ENCODE measurements at places on chromosomes 3 and 15.
A peak's percentile ranks its signal among the peaks of the same experiment; 100 is the strongest.

GRCh38 chr15:69855258-69856000 lies 242.3 kb downstream of the TLE3 start:
- no peak for DNase-seq

DNA sequence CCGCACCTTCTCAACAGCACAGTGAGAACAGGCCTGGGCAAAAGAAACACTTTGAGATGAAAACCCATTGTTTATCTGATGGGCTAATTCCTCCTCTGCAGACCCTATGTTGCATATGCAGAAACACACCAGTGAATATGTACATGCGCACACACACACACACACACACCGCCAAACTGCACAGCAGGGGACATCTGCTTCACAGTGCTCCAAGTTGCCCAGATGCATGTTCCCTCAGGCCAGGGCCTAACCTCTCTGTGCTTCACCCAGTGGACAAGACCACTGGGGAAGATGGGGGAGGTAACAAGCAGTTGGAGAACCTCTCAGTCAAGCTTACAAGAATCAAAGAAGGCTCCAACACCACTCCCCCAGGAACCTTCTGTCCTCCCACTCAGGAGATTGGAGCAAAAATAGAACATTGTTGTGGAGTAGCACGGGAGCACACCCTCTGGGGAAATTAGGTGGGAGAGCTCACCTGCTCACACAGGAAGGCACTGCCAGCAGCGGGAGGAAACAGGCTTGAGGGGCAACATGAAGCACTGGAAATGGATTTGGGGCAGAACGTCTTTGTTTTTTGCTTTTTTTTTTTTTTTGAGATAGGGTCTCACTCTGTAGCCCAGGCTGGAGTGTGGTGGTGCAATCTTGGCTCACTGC lies 13.0 kb downstream of the HCN4 start:
- no peak for DNase-seq

- no peak for DNase-seq
These were observed 29.6 kb downstream of the SQOR start for GRCh38 chr15:45664451-45664850.

- no peak for DNase-seq
These were observed 19.6 kb downstream of the FAH start for GRCh38 chr15:80172401-80172800.

DNA sequence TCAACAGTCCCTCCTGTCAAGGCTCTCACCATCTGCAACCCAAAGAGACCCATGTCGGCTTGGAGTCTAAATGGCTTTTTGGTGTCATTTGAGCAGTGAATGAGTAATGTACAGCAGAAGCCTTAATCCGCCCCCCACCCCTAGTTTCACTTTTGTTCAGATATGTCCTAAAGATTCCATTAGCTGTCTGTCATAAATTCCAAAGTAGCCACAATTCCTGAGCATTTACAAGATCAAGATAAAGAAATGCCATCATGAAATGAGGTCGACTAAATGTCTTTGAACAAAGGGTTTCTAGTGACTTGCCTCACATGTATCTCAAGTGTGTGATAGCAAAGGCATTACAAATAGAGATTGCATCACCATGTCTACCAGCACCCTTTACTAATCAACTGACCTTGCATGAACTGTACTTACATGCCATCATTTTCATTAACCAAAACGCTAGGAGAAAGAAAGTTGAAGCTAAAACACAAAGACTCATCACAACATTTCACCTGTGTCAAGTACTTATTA lies 123.8 kb upstream of the PHLDB2 start:
- peak; percentile 23 for DNase-seq

DNA sequence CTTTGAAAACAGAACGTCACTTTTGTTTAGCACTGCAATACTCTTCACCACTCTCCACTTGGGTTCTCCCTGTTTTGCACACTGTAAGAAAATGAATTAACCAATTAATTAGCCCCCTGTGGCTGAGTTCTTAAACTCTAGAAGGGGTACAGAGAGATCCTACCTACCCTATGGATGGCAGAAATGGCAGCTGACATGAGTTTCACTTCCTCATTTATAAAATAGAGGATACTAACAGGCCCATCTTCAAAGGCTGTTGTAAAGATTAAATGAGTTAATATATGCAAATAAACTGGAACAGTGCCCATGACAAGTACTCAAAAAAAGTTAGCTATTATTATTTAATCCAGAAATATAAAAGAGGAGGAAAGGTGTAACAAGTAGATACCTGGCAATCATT lies 36.9 kb downstream of the SUCLG2 start:
- no peak for DNase-seq

DNA sequence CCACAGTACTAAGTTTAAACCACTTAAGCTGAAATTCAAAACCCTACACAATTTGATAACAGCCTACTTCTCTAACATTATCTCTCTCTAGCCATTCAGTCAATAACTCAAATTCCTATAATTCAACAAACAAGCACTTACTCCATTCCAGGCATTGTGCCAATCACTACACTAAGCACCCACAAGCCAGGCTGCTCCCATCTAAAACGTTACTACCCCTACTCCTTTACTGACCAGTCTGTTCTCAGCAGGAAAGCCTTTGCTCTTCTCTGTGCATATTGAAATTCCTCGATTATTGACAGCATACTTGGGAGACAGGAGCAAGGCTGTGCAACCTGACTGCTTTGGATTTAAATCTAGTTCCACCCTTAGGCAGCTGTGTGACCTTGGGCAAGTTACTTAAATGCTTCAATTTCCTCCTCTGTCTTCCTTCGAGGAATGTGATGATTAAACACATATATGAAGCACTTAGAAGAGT lies 177.2 kb upstream of the THBS1 start:
- DNase-seq, result no peak

- DNase-seq, result peak; percentile 88
These were observed 30.5 kb upstream of the SRP14 start for GRCh38 chr15:40069178-40070165.

- no peak for DNase-seq
These were observed 45.4 kb downstream of the IGF2BP2 start for GRCh38 chr3:185779461-185779860.

GRCh38 chr15:85974348-85974705 lies 105.3 kb upstream of the AGBL1 start:
- no peak for DNase-seq

DNA sequence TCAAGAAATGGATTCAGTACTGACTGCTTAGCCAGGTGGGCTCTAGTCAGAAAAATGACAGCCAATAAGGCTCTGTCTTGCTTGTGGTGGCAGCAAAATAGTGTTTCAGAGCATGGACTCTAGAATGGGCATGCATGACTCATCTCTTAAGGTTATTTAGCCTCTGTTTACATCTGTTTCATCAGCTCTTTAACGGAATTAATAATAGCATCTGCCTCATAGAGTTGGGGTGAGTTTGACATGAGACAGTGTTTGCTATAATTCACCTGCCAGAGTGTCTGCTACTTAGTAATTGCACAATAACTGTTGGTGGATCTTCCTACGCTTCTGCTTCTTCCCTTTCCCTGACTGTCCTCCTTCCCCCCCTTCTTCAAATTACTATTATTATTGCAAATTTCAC lies 350.4 kb upstream of the SEMA6D start:
- no peak for DNase-seq

GRCh38 chr3:170962411-170962810 lies 54.0 kb upstream of the EIF5A2 start:
- no peak for DNase-seq

GRCh38 chr3:110301781-110302180 lies 769.8 kb upstream of the NECTIN3 start:
- no peak for DNase-seq

- no peak for DNase-seq
These were observed 15.4 kb downstream of the EDC3 start for GRCh38 chr15:74680456-74680855.

- DNase-seq, result no peak
These were observed 230.7 kb downstream of the VPS13C start for GRCh38 chr15:61829514-61829889.

DNA sequence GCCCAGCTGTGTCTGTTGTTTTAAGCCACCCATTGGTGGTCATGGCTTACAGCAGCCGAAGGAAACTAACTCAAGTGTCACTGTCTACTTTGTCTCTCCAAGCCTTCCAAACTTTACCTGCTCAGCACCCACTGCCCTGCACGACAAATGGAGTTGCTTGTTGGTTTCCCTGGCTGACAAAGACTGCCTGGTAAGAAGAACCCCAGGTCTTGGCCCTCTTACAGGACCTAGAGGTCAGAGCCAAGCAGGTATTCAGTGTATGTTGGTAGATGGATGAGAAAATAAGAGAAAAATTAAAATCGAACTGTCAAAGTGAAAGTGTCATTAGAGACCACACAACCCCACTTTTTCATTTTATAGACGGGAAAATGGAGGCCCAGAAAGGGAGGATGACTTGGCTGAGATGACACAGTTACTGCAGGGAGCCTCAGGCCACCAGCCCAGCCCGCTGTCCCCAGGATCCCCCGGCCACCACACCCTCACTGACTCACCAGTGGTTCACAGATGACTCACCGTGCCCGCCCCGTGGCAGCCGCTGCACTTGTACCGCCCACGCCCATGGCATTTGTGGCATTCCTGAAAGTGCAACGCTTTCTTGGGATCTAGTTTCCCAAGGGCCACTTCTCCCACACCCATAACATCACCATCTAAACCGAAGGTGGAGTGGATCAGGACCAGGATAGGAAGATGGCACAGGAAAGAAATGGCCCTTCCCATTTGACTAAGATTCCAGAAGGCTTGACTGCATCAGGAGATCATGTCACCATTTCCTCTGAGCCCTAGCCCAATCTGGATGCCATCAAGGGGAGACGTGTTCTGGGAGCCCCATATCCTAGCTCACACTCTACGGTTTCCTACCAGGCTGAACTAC lies 15.2 kb downstream of the SSUH2 start:
- DNase-seq, result peak; percentile 87
